Stimulated activated CD4-positive, alpha-beta T cell treated with anti-CD3 and anti-CD28 coated beads, Interleukin-2, amount 100 ng/mL, for 24 hours (primary cell): ENCODE measurements at places on chromosomes 2 and 18.

GRCh38 chr2:160502478-160502877, 8.9 kb upstream of the RBMS1 start:
- no peak for DNase-seq

DNA sequence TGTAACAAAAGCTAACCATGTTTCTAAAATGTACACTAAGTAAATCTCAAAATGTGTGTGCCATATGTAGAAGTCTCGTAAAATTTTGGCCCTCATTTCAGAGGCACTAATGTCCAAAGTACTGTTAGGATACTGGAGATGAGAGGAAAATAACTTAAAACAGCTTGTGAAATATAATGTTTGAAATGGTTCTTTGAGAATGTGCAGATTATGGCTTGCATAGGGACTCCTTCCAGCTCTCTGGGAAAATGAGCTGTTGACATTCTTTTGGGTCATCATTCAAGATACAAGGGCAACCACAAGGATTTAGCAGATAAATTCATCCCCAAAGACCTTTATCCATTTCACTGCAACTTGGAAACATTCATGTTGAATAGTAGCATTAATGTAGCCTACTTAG, 38.1 kb upstream of the OTX1 start:
- DNase-seq = no peak

GRCh38 chr2:14018620-14019019, 613.9 kb upstream of the LRATD1 start:
- no peak for DNase-seq

DNA sequence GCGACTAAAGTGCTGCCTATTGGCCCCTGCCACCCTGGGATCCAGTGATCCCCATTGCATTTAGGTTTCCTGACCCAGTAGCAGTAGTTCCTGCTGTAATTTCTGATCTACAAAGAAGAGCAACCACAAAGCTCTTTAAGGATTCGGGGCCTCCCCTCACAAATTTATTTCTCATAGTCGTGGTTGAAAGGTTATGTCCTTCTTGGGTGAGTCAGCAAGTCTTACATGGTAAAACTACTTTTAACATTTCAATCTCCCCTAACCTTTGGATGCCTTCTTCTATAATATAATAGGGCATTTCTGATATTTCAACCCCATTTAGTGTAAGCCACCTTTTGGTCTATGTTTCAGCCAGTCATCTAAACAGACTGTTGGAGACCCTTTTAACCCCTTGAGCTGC, 14.9 kb downstream of the PIKFYVE start:
- DNase-seq = no peak

- no peak for DNase-seq
These were observed 134.4 kb downstream of the MAIP1 start for GRCh38 chr2:200089756-200090109.

- no peak for DNase-seq
These were observed 17.8 kb downstream of the ERFE start for GRCh38 chr2:238176613-238177012.

DNA sequence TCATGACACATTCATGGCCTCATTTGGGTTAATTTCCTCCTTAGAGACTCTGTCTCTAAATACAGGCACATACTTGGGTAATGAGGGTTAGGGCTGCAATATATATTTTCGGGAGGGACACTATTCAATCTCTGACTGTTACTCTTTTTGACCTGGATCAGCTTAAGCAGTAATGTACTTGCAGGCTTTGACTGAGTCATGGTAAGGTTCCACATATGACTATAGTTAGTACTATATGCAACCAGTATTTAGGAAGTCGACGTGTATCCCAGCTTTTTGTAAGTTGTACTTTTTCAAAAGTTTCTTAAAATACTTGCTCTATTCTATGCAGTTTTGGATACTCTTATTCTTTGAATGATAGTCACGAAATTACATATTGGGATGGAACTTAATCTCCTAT, 37.2 kb upstream of the CDH19 start:
- DNase-seq = no peak

- no peak for DNase-seq
These were observed 44.5 kb upstream of the RMDN2 start for GRCh38 chr2:37880551-37880950.

GRCh38 chr2:73253400-73253799, 19.3 kb downstream of the CCT7 start:
- DNase-seq = no peak

GRCh38 chr2:149430743-149431736, 100.7 kb downstream of the LYPD6 start:
- no peak for DNase-seq
